ENCODE measurements at places on chromosomes 4 and X.
A peak's percentile ranks its signal among the peaks of the same experiment; 100 is the strongest.

DNA sequence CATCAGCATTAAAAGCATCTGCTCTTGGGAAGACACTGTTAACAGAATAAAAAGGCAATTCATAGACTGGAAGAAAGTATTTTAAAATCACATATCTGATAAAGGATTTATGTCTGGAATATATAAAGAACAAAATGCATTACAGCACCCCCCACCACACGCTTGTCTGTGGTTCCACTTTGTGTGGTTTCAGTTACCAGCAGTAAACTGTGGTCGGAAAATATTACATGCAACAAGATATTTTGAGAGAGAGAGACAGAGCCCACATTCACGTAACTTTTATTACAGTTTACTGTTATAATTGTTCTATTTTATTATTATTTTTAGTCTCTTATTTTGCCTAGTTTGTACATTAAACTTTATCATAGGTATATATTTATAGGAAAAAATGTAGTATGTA, 21.2 kb upstream of the PDE6B start:
- DNase-seq: no peak

DNA sequence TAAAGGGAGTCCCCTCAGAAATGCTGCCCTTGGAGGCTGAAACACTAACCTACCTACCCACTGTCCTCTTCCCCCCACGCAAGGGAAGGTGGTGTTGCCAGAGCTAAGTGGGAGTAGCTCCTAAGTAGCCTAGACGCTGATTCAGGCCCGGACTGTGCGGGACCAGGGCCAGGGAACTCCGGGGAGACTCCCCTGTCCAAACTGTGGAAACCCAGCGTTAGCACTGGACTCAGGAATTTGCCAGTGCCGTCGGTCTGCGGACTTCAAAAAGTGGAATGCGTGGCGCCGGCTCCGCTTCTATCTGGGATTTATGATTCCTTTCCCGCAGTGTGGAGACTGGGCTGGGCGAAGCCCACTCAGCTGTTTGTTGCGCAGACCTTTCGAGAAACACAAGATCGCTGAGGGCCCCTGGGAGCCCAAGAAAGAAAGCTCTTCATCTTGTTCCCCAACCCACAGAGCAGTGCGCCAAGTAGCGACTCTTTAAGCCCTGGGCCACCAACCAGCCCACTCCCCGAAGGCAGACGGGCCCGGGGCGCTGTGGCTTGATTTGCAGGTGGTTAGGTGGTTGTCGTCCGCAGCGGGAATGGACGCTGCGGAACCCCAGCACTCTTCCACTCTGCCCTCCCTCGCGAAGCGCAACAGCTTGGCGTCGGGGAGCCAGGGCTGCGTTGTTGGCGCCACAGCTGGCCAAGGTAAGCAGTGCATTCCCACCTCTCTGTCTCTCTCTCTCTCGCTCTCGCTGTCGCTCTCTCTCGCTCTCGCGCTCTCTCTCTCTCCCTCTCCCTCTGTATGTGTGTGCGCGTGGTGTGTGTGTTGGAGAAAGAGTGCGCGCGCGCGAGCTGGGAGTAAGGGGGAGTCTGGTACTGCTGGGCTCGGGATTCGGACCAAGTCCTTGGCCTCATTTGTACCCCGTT, 2.0 kb downstream of the TMEM255A start:
- peak; percentile 60 for DNase-seq

DNA sequence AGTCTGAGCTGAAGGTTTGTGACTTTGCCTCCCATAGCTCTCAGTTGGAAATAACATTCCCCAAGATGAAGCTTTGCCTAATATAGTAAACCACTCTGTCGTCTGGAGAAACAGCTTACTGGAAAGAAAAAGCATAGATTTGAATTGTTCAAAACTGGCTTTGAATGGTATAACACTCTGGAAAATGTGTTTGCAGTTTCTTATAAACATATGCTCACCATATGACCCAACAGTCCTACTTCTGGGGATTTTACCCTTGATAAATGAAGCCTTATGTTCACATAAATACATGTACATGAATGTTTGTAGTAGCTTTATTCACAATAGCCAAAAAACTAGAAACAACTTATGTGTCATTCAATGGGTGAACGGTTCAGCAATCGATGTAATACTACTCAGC, 10.2 kb downstream of the VEGFD start:
- no peak for DNase-seq

- DNase-seq: no peak
Observed at GRCh38 chrX:110003167-110004156, 548 bp downstream of the TMEM164 start.

DNA sequence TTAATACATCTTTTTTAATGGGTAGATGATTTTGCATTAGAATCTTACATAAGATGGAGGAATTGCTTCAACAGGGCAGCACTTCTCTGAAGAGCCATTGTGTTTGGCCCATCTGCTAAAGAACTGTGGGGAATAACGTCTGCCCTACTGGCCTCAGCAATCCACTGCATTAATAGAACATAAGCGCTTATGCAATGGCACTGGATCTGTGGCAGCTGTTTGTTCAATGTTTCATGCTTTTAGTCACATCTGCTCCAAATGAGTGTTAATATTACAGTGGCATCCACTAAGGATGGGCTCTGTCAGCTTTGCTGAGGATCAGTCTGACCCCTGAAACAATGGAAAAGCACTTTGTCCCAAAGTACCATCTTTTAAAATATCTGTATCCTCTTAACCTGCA, 279.0 kb upstream of the GK2 start:
- DNase-seq: no peak

- no peak for DNase-seq
Observed at GRCh38 chr4:113662581-113662980, 99.0 kb downstream of the CAMK2D start.

GRCh38 chr4:175435381-175435783, 376.7 kb downstream of the GPM6A start:
- DNase-seq: no peak

GRCh38 chr4:86523333-86523732, 70.8 kb upstream of the PTPN13 start:
- DNase-seq: no peak

- no peak for DNase-seq
Observed at GRCh38 chrX:8048466-8048865, 121.3 kb upstream of the PNPLA4 start.

GRCh38 chrX:121333942-121334341, 286.5 kb downstream of the GLUD2 start:
- DNase-seq: no peak

- DNase-seq: no peak
Observed at GRCh38 chrX:70134116-70134477, 850 bp downstream of the IGBP1 start.

DNA sequence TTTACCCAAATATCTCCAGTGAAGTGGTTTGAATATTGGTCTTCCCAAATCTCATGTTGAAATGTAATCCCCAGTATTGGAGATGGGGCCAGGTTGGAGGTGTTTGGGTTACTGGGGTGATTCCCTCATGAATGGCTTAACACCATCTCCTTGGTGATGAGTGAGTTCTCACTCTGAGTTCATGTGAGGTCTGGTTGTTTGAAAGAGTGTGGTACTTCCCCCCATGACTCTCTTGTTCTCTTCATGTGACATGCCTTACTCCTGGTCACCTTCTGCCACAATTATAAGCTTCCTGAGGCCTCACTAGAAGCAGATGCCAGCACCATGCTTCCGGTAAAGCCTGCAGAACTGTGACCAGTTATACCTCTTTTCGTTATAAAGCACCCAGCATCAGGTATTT, 32.9 kb upstream of the OTUD4 start:
- no peak for DNase-seq

GRCh38 chrX:96763608-96764007, 79.0 kb downstream of the DIAPH2 start:
- DNase-seq: no peak

- no peak for DNase-seq
Observed at GRCh38 chr4:72919937-72920336, 149.6 kb downstream of the COX18 start.

DNA sequence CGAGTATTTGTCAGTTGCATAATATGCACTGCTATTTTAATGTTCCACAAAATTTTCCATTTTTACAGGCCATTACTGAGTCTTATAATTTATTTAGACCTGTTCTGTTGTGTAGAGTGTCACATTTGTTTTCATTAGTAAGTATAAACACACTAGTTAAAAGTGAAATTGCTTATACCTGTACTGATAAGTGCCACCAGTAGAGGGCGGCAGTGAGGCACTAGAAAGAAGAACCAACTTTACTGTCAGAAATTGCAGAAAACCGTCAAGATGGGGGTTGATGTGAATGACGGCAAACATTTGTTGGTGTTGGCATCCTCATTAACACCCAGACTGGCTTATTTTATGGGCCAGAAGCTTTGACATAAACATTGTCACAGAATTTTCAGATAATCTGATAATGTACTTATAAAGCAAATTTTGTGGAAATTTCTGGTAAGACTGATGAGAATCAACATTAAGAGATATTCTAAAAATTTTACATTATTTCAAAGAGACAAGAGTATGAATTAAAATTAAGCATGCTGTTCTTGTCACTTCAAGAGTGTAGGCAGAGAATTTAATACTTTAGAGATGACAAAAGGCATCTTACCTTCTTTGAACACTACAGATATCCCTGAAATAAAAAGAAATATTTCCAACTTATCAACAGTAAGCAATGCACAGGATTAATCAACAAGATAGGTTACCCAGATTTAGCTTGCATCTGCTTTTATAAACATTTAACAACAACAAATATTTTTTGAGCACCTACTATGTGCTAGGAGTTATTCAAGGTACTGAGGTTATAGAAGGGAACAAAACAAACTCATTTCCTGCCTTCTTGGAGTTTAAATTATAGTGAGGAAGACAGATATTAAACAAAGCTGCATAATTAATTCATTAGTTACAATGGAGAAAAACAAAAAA, 24.9 kb downstream of the ALPK1 start:
- peak; percentile 64 for DNase-seq

DNA sequence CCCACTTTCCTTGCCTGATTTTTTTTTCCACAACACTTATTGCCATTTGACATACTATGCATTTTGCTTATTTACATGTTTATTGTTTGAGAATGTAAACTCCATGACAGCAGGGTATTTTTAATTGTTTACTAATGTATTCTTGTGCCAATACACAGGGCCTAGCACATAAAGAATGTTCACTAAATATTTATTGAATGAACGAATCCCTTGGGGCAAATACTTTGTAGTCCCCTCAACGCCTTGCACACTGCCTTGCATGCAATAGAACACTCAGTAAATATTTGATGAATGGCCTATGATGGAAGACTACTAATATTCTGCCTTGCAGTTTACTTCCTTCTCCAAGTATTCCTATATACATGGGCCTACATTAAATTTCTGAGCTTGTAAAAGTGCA, 1.4 kb upstream of the PRPS1 start:
- no peak for DNase-seq

DNA sequence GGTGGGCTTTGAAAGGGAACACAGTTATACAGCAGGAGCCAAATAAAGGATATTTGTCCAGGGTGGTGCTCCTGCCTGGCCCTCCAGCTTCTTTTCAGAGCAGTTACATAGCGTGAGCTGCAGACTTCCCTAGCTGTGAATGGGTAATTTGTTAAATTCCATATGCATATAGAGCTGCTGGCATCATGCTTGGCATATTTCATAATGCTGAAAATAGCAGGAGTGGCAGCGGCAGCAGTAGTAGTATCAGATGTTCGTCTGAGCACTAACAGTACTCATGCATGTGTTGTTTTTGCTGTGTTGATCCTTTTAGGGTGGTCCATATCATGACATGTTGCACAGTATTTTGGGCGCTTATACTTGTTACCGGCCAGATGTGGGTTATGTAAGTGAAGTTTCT, 33.6 kb upstream of the TADA2B start:
- no peak for DNase-seq

DNA sequence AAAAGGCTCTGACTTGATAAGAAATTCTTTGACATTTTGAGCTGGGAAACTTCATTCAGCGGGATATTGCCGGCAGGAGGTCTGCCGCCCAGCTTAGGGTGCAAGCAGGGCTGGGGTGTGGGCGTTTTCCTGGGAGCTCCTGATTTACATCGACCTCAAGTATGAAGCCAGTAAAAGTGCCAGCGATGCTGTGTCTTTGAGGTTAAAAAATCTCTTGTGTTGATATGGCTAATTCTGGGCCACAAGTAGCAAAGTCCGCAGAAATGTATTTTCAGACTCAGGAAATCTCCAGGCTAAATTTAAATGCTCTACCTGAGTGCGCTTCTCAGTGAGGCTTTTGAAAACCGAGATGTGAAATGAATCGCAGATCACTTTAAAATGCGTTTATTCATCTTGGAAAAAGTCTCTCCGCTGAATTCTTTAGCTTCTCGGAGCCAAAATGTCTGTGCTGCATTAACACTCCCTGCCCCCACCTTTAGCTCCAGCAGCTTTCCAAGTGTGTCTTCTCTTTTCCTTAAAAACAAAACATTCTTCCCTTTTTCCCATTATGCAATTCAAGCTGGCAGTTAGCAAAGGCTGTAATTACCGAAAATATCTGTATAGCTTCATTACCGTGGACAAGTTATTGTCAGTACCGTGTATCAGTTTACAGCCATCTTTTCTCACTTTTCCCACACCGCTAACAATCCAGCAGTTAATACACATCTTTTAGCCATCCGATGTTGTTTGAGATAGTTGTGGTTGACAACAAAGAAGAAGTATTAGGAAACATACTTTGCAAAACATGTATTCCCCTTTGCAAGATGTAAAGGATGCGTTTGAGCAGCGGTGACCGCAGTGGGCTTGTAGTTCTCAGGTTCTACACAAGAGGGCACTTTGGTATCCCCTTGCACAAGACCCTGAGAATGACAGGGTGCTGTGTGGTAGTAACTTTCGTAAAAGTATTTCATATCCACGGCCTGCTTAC, 136.0 kb upstream of the STX18 start:
- DNase-seq: no peak

DNA sequence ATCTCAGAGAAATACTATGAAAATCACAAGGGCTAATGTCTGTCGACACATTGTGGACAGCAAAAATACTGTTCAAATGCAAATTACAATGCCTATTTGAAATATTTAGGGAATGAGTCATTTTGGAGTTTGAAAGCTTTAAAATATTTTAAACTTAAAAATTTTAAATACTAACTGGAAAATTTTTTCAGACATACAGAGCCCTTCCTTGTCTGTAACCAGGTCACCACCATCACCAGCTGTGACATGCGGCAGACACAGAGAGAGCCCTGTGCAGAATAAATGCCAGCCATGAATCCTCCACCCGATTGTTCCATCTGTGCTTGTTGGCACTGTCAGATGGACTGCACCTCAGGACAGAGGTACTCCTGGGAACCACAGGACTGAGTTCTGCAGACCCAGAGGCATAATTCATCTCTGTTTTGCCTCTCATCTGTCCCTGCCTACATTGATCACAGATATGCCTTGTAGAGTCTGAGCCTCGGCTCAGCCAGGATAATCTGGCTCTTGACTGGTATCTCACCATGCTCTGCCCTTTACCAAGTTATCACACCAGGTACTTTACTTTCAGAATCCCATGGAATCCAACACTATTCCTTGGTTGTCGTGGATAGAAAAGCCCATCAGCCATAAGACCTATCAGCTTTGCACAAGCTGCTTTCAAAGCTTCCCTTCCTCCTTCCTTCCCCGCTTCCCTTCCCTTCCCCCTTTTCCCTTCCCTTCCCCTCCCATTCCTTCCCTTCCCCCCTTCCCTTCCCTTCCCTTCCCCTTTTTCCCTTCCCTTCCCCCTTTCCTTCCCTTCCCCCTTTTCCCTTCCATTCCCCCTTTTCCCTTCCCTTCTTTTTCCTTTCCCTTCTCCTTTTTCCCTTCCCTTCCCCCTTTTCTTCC, 67.2 kb downstream of the TBC1D9 start:
- DNase-seq: no peak

Measured in T follicular helper cell (primary cell).